ENCODE measurements at places on chromosomes 2 and 18.

DNA sequence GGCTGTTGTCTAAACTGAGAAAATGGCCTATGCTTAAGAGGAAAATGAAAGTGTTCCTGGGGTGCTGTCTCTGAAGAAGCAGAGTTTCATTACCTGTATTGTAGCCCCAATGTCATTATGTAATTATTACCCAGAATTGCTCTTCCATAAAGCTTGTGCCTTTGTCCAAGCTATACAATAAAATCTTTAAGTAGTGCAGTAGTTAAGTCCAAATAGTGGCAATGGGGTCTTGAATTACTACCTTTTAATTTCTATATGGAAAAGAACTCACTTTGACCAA, 13.8 kb upstream of the ALLC start:
- no peaks in the 10 kb centered on the region for H3K4me1 ChIP-seq
- H3K27me3 ChIP-seq = no peaks in the 10 kb centered on the region
- H3K4me3 ChIP-seq = no peak overlapping the region
- no peak overlapping the region for H3K27ac ChIP-seq
- DNase-seq = no peak

DNA sequence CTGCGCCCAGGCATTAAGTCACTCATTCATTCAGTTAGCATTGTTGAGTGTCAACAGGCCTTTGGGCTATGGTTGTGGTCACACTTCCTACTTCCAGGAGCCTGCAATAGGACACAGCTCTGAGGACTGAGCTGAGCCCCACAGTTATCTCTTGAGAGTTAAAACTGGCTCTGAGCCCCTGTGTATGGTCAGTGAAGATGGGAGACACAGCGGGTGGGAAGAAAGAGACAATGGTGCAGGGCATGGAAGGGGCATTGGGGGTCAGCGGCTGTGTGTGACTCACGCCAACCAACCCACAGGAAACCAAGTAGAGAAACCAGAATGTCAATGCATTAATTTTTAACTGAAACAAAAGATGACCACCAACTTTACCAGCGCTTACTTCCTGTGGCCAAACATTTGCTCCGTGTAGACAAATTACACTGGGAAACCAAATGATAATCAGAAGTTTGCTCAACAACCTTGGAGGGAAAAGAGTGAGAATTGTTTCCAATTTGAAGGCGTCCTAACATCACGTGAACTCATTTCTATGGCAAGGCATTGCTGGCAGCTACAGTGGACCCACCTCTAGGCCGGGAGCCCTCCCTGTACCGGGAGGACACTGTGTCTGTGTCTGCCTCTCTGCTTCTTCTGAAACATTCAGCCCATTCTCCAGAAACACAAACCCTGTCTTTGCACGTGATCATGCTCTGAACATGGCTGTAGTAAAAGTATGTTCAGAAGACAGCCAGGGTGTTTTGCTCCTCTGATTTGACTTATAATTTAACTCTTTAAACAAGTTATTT, 212.0 kb upstream of the ID2 start:
- peaks cover 10% of the 10 kb centered on the region for H3K27me3 ChIP-seq
- H3K27ac ChIP-seq = peak overlapping the region; percentile 88
- H3K4me3 ChIP-seq = no peak overlapping the region
- H3K4me1 ChIP-seq = peaks cover 26% of the 10 kb centered on the region
- DNase-seq = no peak
- no peaks in the 10 kb centered on the region for H3K36me3 ChIP-seq

- H3K27me3 ChIP-seq = no peaks in the 10 kb centered on the region
- no peak for DNase-seq
- no peak overlapping the region for H3K27ac ChIP-seq
- H3K4me1 ChIP-seq = no peaks in the 10 kb centered on the region
- no peak overlapping the region for H3K4me3 ChIP-seq
Observed at GRCh38 chr2:43737855-43738254, 36.0 kb upstream of the DYNC2LI1 start.

DNA sequence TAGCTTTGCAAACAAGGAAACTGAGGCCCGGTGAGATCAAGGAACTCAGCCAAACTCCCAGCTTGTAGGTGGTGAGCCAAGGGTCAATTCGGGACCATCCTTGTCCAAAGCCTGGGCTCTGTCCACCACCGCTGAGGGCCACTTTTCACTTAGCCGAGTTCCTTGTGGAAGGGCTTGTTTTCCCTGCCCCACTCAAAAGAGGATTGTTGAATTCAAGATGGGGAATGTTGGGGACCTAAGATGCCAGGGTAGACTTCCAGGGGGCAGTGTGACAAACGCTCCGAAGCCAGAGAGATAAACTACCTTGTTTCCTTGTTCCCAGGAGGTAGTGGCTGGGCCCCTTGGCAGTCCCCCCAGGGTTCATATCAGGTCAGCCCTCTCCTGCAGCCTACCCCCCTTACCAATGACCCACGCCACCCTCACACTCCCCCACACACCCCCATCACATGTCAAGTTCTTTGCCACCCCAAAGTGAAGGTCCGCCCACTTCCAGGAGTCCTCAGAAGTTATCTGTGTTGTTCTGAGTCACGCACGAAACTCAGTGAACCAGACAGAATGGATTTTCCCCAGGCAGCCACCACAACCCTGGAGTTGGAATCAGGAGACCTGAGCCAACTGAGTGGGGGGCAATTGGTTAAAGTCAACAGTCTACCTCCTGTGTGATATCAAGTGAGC, 10.3 kb upstream of the ATOH8 start:
- H3K4me1 ChIP-seq = peaks cover 13% of the 10 kb centered on the region
- peaks cover 41% of the 10 kb centered on the region for H3K27me3 ChIP-seq
- H3K4me3 ChIP-seq = no peak overlapping the region
- no peak overlapping the region for H3K27ac ChIP-seq

GRCh38 chr18:7585276-7585670, 18.2 kb downstream of the PTPRM start:
- H3K4me3 ChIP-seq = no peak overlapping the region
- no peaks in the 10 kb centered on the region for H3K36me3 ChIP-seq
- no peak overlapping the region for H3K27ac ChIP-seq
- H3K4me1 ChIP-seq = no peaks in the 10 kb centered on the region
- H3K27me3 ChIP-seq = no peaks in the 10 kb centered on the region
- no peak for DNase-seq

- no peaks in the 10 kb centered on the region for H3K27me3 ChIP-seq
- peak overlapping the region; percentile 94 for H3K27ac ChIP-seq
- peak overlapping the region; percentile 96 for H3K4me3 ChIP-seq
- no peak for DNase-seq
Observed at GRCh38 chr2:27427863-27428212, 593 bp upstream of the NRBP1 start.

GRCh38 chr18:37711766-37712505, 146.3 kb upstream of the CELF4 start:
- H3K4me1 ChIP-seq = no peaks in the 10 kb centered on the region
- H3K27ac ChIP-seq = no peak overlapping the region
- no peaks in the 10 kb centered on the region for H3K27me3 ChIP-seq
- H3K36me3 ChIP-seq = no peaks in the 10 kb centered on the region
- no peak for DNase-seq

GRCh38 chr2:148754864-148755263, 110.3 kb downstream of the EPC2 start:
- no peak overlapping the region for H3K4me3 ChIP-seq
- DNase-seq = no peak
- no peak overlapping the region for H3K27ac ChIP-seq
- H3K36me3 ChIP-seq = peaks cover 22% of the 10 kb centered on the region
- peaks cover 17% of the 10 kb centered on the region for H3K4me1 ChIP-seq
- no peaks in the 10 kb centered on the region for H3K27me3 ChIP-seq

- no peaks in the 10 kb centered on the region for H3K4me1 ChIP-seq
- H3K4me3 ChIP-seq = no peak overlapping the region
- DNase-seq = no peak
- peaks cover 18% of the 10 kb centered on the region for H3K36me3 ChIP-seq
Observed at GRCh38 chr18:31783059-31783458, 22.4 kb upstream of the SLC25A52 start.

DNA sequence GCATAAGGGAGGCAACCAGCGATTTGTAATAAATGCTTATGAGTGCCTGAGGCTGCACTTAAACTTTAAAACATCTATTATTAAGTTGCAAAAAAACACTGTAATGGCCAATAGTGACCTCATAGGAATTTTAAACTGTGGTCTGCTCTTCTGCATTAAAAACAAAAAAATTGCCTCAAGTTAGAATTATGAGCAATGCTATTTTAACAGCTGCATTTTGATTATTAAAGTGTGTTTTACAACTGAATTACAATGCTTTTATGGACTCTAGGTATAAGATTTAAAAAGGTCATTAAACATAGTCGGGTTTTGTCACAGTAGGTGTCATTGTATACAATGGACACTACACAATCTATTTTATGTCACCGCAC, 528.7 kb upstream of the FANCL start:
- no peak for DNase-seq
- no peaks in the 10 kb centered on the region for H3K36me3 ChIP-seq
- no peak overlapping the region for H3K27ac ChIP-seq

DNA sequence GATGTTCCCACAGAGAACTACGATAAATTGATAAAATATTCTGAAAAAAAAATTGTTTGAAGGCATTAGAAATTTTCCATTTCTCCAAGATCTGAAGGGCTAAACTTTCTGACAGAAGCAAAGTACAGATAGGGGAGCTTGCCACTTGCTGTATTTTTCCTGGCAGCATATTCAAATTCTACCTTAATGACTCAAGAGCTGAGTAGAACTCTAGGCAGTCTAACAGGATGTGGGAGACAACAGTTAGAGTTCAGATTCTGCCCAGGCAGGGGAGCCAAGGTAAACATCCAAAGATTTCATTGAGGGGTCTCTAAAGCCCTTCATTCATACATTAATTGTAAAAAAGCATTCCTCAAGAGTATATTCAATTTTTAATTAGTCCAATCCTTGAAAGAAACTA, 46.0 kb upstream of the RIT2 start:
- no peak for DNase-seq
- no peak overlapping the region for H3K27ac ChIP-seq
- H3K4me1 ChIP-seq = no peaks in the 10 kb centered on the region
- H3K36me3 ChIP-seq = no peaks in the 10 kb centered on the region
- H3K27me3 ChIP-seq = no peaks in the 10 kb centered on the region
- no peak overlapping the region for H3K4me3 ChIP-seq

GRCh38 chr18:44093253-44093652, 587.4 kb upstream of the SETBP1 start:
- DNase-seq = no peak
- H3K36me3 ChIP-seq = no peaks in the 10 kb centered on the region
- no peak overlapping the region for H3K4me3 ChIP-seq
- no peaks in the 10 kb centered on the region for H3K27me3 ChIP-seq

DNA sequence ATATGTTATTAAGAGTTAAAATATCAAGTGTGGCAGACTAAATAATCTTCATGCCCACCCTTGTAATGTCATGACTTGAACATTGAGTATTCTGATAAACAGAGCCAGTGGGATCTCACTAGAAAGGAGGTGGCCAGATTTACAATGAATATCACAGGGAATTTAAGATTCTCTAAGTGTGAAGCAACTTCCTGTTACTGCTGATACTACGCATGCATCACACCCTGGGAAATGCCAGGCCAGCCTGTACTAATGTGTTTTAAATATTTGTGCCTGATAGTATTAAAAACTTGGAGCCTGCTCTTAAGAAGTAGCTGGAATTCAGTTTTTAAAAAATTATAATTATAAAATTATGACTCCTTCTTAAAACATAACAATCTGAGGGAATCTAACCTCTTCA, 148.3 kb downstream of the LAMA3 start:
- H3K27ac ChIP-seq = no peak overlapping the region
- H3K4me3 ChIP-seq = no peak overlapping the region
- no peaks in the 10 kb centered on the region for H3K27me3 ChIP-seq
- no peaks in the 10 kb centered on the region for H3K36me3 ChIP-seq
- no peaks in the 10 kb centered on the region for H3K4me1 ChIP-seq
- no peak for DNase-seq

DNA sequence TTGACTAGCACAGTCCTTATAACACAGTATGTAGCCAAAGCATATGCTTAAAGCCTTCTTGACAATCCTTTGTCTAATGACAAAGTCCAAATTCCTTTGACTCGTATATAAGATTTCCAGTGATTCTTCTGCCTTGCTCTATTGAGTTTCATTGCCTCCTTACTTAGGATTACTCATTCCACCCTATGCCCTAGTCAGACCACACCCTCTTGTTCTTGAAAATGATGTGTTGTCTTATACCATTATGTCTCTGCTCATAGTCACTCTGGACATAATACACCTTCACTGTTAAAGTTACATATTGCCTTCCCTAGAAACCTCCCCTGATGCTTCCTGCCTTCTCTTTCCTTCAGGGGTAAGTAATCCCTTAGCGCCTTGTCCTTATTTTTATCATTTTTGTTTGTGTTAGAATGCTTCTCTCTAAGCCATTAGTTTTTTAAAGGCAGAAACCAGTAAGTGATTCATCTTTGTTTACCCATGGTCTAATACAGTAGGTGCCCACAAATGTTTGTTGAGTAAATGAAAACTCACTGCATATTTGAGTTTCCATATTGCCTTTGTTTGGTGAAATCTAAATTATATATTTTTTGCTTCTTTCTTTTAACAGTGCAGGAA, 19.3 kb downstream of the GPD2 start:
- H3K36me3 ChIP-seq = peaks cover 11% of the 10 kb centered on the region
- no peak overlapping the region for H3K4me3 ChIP-seq
- peaks cover 31% of the 10 kb centered on the region for H3K4me1 ChIP-seq
- no peaks in the 10 kb centered on the region for H3K27me3 ChIP-seq
- no peak overlapping the region for H3K27ac ChIP-seq

Data from naive thymus-derived CD8-positive, alpha-beta T cell (primary cell).